ENCODE measurements at places on chromosomes 11 and 22.

- no peak for DNase-seq
Observed at GRCh38 chr22:37589636-37590035, 9.7 kb upstream of the LGALS2 start.

- DNase-seq = no peak
Observed at GRCh38 chr11:11476499-11476898, 123.4 kb upstream of the CSNK2A3 start.

- DNase-seq = no peak
Observed at GRCh38 chr11:115257678-115258077, 246.5 kb downstream of the CADM1 start.

- no peak for DNase-seq
Observed at GRCh38 chr11:86119077-86119476, 50.2 kb upstream of the PICALM start.

DNA sequence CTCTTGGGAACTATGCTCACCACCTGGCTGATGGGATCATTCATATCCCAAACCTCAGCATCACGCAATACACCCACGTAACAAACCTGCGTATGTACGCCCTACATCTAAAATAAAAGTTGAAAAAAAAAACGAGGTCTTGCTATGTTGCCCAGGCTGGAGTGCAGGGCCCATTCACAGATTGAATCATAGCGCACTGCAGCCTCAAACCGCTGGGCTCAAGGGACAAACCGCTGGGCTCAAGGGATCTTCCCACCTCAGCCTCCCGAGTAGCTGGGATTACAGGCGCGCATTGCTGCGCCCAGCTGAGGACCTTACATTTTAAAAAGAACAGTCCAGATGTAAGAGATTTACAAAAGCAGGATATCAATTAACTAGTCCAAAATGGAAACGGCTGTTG, 41.9 kb upstream of the EMID1 start:
- no peak for DNase-seq

GRCh38 chr22:37675930-37676735, 697 bp downstream of the LGALS1 start:
- no peak for DNase-seq

DNA sequence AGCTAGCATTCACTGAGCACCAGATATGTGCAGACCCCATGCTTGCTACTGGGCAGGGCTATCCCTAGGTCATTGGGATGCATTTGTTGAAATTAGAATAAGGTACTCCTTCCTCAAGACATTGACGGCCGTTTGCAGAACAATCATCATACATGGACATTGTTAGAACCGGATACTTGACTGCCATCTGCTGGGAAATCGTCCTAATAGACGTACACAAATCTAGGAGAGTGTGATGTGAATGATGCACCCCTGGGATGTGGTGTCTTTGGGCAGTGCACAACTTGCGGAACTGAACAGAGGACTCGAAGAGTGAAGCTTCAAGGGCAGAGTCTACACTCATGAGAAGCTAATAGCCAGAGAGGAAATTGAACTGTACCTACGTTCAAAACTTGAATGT, 35.9 kb downstream of the MYO18B start:
- no peak for DNase-seq

GRCh38 chr22:22576244-22576988, 17.4 kb upstream of the PRAME start:
- DNase-seq = peak; percentile 3

GRCh38 chr22:20456064-20456721, 18.6 kb upstream of the SCARF2 start:
- DNase-seq = peak; percentile 27

- no peak for DNase-seq
Observed at GRCh38 chr22:43860126-43860525, 2.2 kb downstream of the SULT4A1 start.

DNA sequence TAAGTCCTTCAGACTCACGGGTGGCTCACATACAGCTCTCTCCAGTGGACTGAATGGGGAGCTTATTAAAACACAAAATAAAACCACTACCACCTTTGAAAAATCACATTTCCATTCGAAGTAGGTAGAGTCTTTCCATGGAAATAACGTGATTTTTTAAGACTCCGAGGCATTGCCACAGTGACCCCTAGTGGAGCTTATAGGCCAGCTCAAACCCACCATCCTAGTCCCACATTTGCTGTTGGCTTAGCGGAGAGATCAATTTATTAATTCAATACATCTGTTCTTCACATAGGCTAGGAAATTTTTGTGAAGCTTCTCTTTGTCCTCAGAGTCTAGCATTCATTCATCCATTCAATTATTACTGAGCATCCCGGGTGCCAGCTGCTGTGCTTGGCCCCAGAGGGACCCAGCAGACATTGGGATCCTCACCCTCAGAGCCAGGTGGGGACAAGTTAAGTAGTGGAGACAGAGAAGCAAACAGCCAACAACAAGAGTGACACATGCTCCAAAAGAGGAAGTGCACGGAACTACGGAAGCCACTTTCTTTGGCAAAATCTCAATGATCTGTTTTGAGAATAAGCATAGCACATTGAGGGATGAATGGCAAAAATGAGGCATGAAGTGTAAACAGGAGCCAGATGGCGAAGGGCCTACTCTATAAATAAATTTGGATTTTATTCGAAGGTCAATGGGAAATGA, 10.2 kb upstream of the P4HA3 start:
- DNase-seq = no peak

GRCh38 chr11:7154881-7155361, 66.1 kb downstream of the RBMXL2 start:
- no peak for DNase-seq

DNA sequence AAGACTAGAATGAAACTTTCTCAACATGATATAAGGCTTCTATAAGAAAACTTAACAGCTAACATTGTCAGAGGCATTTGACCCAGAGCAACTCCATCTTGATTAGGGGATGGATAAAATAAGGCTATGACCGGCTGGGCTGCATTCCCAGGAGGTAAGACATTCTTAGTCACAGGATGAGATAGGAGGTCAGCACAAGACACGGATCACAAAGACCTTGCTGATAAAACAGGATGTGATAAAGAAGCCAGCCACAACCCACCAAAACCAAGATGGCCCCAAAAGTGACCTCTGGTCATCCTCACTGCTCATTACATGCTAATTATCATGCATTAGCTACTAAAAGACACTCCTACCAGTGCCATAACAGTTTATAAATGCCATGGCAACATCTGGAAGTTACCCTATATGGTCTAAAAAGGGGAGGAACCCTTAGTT, 135.2 kb downstream of the TTC28 start:
- no peak for DNase-seq

DNA sequence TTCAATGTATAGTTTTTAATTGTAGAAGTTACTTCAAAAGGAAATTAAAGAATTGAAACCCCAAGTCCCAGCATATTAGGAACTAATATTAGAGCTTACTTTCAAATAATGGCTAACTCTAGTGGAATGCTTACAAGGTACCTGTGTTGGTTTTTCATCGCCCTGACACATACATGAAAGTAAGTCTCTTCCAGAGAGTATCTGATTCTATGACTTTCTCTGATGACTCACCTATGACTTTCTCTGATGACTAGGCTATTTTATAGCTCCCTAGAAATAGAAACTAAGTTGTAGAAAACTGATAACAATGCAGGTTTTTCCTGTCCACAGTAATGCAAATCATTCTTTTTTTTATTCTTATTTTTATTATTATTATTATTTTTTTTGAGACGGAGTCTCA, 33.6 kb upstream of the MMP7 start:
- no peak for DNase-seq

DNA sequence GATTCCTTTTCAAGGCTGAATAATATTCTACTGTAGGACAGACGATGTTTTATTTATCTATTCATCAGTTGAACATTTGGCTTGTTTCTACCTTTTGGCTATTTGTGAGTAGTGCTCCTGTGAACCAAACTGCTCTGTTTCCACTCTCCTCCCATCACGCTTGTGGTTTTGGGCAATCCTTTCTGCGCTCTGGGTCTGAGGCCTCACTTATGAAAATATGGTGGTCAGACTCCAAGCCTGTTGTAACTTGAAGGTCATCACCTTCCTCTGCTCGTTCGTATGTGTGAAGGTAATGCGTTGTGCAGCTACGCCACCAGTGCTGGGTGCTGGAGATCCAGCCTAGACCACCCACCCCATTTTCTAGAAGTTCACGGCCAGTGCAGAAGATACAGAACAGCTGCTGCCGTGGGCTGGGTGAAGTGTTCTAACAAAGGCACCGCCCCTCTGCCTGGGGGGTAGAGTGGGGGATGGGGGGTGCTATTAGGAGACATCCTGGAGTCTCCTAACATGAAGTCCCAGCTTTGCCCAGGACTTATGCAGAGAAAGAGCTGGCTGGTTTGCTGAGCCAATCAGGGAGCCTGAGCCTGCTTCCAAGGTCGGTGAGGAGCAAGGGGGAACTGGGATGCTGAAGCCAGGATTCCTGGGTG, 21.0 kb downstream of the PTPN5 start:
- DNase-seq = no peak

All from activated CD8-positive, alpha-beta memory T cell treated with anti-CD3 and anti-CD28 coated beads for 1 hour (primary cell).